ENCODE measurements at places on chromosomes 3 and 15.

DNA sequence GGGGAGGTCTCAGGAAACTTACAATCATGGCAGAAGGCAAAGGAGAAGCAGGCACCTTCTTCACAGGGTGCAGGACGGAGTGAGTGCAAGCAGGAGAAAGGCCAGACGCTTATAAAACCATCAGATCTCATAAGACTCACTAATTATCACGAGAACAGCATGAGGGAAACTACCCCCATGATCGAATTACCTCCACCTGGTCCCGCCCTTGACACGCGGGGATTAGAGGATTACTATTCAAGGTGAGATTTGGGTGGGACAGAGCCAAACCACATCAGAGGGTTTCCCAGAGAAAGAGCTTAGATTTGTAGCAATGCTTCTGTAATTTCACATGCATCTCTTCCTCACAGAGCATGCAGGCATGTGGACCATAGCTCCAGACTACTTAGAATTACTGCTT lies 615.7 kb upstream of the UBE2E2 start:
- DNase-seq = no peak

DNA sequence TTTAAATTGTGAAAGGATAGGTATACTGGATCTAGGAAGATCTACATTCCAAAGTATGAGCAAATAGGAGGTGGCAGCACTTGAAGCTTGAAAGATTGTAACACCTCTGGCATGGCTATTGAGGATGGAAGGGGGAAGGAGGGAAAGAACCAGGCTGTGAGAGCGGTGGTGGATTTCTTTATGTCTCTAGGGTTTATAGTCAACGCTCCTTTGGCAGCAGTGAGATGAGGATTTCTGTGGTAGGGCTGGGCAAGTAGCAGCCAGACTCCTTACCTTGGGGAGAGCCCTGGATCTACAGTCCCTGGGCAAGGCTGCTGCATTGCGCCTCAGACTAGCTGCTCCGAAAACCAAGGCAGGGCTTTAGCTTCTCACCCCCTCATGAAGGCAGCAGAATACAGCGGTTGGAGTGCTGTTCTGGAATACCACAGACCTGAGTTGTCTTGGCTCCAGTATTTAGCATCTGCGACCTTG lies 53.2 kb downstream of the MEF2A start:
- DNase-seq = no peak

- no peak for DNase-seq
Measured at GRCh38 chr3:49554633-49555265, 472 bp downstream of the BSN start.

GRCh38 chr15:75148280-75148679 lies 53.4 kb upstream of the C15orf39 start:
- DNase-seq = no peak

GRCh38 chr3:129662191-129662608 lies 55.7 kb upstream of the PLXND1 start:
- no peak for DNase-seq

GRCh38 chr15:20657084-20657483 lies 115.5 kb upstream of the GOLGA6L6 start:
- no peak for DNase-seq

DNA sequence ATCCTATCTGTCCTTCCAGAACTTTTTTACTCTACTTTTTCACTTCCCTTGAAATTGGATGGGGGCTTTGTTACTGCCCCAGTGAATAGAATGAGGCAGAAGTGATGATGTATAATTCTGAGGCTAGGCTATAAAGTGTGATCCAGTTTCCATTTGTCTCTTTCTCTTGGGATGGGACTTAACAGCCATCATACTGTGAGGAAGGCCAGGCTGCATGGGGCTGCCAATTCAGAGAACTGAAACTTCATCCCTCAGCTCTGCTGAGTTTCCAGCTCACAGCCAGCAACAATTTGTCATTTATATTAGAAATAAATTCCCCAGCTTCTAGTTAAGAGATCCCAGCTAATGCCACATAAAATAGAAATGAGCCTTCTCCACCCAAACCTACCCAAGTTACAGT lies 504.0 kb upstream of the TGFBR2 start:
- no peak for DNase-seq

DNA sequence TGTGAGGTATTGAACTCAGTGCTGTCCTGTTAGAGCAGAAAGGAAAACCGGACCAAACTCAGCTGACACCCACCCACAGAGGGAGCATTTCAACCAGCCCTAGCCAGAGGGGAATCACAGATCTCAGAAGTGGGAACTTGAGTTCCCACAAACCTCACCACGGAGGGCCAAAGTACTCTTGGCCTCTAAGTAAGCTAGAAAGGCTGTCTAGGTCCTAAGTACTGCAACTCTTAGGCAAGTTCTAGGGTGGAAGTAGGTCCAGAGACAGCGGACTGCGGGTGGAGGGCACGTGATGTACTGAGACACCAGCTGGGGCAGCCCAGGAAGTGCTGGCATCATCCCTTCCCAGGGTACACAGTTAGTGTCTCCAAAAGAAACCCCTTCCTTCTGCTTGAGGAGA lies 34.1 kb downstream of the EOMES start:
- no peak for DNase-seq

DNA sequence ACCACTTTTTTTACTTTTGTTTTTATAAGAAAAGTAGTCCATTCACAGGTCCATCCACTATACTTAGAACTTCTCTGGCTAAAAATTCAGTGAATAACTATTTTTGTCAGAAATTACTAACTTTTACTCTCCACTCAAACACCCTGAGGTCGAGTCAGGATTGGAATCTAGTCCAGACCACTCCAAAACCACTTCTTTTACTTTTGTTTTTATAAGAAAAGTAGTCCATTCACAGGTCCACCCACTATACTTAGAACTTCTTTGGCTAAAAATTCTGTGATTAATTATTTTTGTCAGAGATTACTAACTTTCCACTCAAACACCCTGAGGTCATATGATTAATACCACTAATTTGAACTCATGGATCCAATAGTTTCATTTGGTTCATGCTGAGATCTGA lies 239.4 kb downstream of the RORA start:
- DNase-seq = no peak

DNA sequence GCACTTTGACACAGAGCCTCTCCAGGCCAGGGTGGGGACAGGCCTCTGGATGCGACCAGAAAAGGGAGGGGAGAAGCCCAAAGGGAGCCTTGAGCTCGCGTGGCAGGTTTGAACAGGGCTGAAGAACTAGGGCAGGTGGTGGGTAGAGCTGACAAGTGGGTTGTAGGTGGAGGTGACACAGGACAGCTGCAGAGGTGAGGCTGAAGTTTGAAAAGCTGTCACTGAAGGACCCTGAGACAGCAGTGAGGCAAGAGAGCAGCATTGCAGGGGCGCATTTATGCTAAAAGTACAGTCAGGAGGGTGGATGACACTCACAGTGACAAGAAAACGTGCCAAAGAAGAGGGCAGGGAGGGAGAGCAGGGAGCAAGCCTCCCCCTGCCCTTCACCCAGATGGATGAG lies 21.8 kb upstream of the EPB42 start:
- DNase-seq = no peak

GRCh38 chr3:58657036-58657520 lies 9.5 kb downstream of the FAM3D start:
- DNase-seq = no peak

DNA sequence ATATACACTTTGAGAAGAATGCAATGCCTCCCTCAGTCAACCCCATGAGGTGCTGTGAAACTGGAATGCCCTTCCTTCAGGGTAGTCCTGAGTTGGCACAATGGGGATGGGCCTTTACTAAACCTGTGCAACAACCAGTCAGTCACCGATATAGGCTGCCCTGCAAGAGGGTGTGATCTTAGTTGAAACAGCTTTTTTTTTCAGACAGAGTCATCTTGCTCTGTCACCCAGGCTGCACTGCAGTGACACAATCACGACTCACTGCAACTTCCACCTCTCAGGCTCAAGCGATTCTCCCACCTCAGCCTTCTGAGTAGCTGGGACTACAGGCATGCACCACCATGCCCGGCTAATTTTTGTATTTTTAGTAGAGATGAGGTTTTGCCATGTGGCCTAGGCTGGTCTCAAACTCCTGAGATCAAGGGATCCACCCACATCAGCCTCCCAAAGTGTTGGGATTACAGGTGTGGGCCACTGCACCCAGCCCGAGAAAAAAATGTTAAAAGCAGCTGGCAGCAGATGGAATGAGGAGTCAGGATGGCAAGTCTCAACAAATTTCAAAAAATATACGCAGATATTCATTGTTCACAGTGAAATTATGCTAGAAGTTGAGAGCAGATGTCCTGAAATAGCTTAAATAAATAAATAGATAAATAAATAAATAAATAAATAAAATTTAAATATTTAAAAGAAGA lies 31.8 kb downstream of the MYO5A start:
- DNase-seq = no peak

DNA sequence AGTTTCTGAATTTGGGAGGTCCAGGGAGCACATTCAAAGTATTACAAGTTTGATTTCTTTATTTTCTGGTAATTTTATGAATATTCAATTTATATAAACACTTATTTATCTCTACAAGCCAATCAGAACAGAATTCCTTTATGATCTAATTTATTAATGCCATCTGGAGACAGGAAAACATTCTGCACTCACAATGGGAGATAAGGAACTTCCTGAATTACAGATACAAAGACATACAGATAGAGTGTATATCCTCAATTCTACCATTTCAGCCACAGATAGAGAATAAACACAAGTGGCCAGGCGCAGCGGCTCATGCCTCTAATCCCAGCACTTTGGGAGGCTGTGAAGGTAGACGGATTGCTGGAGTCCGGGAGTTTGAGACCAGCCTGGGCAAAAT lies 86.0 kb downstream of the IQCH start:
- DNase-seq = no peak

DNA sequence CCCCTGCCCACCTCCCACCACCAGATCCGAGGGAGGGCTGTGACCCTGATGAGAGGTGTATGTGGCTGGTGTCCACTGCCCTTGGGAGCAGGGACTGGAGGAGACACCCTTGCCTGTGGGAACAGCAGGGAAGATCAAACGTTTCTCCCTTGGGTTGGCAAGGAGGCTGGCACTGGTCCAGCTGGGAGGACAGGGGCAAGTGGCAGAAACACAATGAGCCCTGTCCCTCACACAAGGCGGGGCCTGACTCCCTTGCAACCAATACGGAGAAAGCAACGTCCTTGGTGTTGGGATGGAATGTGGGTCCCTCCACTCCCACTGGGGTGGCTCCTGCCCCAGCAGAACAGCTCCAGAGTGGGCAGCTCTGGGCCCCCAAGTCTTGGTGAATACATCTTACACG lies 5.2 kb downstream of the HYAL2 start:
- no peak for DNase-seq

DNA sequence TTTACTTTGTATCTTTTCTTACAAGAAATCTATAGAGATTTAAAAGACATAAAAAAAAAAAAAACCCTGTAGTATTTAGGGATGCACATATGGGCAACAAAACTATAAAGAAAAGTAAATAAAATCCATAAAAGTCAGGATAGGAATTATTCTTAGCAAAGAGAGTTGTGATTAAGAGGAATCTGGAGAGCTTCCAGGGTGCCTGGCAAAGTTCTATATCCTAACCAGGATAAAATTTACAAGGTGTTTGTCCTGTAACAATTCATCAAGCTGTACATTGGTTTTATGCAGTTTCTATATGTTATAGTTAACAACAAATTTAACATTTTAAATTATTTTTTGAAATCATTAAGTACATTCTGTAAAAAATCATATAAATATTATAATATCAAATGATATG lies 7.9 kb downstream of the SECISBP2L start:
- no peak for DNase-seq

- no peak for DNase-seq
Measured at GRCh38 chr3:12303534-12303933, 14.7 kb downstream of the PPARG start.

DNA sequence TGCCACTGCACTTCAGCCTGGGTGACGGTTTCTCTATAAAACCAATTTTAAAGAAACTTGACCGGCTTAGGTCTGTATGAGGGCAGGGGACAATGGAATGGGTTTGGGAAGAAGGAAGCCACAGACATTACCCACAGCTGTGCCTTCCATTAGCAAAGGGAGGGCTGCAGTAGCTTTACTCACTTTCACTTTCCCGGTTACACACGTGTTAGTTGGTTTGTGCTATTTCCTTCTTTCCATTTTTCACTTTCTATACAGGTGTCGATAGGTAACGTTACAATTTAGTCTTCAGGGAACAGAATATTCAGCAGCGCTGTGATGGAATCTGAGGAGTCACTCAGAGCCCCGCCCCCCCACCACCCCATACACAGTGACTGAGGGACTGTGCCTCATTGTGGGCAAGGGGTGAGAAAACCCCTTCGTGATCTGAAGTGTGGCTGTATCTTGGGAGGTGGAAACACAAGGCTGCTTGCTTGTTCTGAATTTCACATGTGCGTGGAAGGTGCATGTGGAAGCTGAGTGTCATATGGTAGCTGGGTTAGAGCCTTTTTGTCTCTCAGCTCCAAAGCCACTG lies 44.8 kb upstream of the RPL32 start:
- DNase-seq = no peak

- DNase-seq = no peak
Measured at GRCh38 chr3:38362825-38363224, 16.2 kb downstream of the XYLB start.

GRCh38 chr15:73700041-73700842 lies 16.1 kb downstream of the CD276 start:
- peak; percentile 64 for DNase-seq

GRCh38 chr3:122754929-122755328 lies 38.7 kb downstream of the HSPBAP1 start:
- DNase-seq = no peak

DNA sequence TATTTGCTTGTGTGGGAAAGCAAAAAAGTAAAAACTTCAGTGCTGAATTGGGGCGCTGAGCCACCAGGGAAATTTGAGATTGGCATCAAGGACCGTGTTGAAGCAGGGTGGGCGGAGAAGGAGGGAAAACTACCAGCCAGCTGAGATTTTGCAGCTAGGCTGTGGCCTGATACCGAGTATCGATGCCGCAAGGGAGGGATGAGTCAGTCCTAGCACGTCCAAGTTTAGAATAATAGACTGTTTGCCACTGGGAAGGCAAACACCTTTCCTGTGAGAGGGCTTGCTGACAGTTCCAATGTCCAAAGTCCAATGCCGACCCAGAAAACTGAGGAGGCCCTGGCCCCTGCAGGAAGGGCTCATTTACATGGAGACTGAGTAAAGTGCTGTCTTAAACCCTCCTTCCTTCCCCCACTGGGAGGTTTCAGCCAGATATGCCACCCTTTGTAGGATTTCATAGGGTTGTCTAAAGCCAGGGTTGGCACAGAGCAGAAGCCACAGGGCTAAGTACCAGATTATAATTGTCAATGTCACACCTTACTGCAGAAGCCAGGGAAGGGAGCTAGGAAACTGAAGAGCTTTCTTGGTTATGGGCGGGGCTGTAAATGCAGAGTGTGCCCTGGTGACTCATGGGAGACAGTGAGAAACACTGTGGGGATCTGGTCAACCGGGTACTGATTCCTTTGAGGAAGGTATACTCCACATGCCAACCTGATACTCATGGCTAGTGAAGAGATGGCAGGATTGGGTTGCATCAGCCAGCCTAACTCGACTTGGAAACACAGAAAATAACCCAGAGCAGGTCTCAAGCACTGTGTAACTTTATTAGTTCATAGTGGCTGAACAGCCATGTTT lies 28.4 kb upstream of the PIK3CB start:
- DNase-seq = no peak

GRCh38 chr15:74384881-74385643 lies 17.6 kb upstream of the CYP11A1 start:
- no peak for DNase-seq

All from activated gamma-delta T cell treated with anti-CD3 and anti-CD28 coated beads, Interleukin-2, amount 50 U/mL, for 16 hours (primary cell).